ENCODE measurements at places on chromosomes 2 and 18.

DNA sequence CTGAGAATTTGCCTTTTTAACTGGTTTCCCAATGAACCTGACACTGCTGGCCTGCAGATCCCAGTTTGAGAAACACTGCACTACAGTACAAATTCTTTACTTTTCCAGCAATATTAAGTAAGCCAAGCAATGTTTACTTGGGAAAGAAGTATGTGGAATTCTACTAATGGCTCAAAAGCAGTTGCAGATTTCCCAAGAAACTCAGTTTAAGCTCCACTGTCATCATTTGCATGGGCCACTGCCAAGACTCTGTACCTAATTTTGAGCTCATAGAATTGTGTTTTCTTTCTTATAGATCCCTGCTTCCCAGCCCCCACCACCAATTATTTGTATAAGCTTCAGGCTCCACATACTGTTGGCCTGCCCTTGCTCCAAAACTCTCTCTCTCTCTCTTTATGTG, 676.1 kb downstream of the RNF144A start:
- no peak for DNase-seq

DNA sequence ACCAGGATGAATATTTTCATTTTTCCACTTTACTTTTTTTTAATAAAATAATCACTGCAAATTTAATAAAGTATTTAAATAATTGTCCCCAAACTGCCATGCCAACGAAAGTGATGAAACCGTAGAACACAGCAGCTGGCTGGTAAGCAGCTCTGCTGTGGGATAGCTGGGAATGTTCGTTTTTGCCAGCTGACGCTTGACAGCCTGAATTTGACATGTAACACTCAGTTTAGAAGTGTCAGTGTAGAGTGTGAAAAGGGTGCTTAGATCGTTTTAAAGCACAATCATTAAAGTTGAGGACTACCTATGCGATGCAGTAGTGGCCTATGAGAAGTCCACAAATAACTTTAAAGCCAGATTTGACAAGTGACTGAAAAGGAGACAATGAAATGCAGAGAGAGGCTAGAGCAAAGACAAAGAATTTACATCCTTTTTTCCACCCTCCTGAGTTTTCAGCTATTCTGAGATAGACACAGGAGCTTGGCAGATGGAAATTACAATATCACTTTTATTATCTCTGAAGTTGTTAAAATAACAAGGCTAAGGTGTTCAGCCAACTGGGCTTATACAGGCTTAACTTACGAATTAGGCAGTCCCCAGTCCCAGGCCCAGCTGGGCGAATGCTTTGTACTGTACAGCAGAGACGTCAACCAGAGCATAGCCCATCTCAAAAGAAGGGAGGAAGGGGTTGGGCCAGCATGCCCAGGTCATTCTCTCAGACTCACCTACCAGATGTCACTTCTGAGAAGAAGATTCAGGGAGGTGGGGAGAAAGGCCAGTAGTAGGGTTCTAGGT, 31.9 kb upstream of the SLC1A4 start:
- DNase-seq: no peak

DNA sequence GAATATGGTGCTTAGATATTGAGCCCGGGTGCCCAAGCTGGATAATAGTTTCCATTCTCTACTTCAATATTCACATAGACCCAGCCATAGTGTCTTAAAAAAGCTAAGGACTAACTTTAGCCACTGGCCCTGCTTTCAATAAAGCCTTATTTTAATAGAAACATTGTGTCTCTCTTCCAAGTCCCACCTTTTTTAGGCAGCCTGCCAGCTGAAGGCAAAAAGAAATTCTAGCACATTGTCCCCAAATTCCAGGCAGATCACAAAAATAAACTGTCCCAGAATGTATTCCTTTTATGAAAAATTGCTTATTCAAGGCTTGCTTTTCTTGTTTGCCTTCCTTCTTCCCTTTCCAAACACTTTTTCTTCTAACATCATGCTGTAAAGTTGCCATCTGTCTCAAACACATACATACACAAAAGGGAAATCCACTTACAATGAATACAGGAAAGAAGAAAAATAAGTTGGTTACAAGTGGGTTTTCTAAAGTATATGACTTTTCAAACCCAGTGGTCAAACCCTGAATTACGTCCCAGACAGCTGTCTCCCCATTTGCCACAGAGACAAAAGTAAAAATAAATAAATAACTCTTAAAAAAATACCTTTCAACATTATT, 778.5 kb downstream of the BCL11A start:
- no peak for DNase-seq

DNA sequence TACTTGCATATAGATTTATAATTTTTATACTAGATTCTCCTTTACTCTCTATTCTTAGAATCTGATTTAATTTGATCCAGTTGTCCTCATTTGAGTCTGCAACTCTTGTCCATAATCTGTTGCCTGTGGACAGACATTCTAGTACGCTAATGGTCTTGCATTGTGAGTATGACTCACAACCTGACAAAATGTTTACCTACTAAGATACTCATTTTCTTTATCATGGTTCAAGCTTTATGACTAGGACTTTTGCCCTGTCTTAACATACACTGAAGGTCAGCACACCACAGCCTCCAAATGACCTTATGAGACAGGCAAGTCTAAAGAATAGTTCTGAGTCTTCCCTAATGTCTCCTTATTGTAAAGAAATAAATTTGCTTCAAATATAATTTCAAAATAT, 142.3 kb upstream of the CDH7 start:
- DNase-seq: no peak

DNA sequence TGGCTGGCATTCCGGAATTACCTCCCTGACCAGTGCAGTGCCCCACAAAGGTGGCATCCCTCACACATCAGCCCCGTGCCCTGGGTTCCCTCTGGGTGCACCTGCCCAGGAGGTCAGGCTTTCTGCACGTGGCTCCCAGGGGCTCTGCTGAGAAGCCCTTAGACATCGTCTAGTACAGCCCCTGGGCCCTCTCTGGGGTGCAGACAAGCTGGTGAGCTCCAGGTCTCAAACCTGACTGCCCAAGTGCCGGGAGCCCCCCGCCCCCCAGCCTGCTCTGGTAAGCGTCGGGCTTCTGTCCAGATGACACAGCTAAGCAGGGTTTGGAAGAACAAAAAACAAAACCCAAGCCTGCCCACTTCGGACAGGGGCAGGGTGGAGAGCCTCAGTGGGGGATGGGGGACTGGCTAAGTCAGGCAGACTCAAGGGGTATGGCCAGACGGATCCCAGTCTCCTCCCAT, 20.2 kb downstream of the TWIST2 start:
- no peak for DNase-seq

DNA sequence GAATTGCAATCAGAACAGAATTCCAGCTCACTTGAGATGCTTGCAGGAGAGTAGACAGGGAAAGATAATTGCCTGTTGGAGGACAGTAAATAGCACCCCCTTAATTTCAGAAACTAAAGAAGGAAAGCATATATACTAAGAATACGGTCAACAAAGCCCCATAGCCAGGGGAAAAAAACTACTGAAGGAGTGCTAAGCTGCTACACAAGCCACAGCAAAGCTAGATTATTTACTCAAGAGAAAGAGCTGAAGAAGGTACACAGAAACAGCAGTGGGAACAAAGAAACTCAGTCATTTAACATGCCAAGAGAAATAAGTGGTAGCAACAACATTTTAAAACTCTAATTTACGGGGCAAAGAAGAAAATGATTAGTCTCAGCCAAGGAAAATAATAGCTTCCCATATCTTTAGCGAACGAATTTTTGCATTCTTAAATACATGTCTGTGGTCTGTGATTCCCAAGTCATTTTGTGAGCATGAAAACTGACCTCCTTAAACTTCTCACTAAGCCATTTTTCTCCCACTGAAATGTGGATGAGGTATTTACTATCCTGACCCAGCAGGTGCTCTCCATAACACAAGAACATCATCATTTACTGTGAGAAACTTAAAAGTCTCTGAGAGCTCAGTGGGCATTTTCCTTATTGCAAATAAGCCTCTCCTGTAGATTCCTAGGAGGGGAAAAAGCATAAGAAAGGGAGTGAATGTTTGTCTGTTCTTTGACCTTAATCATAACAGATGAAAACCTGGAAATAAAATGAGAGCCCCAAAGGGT, 196.0 kb downstream of the PAX3 start:
- DNase-seq: no peak

- no peak for DNase-seq
Observed at GRCh38 chr2:145543155-145543554, 1023.2 kb upstream of the ZEB2 start.

DNA sequence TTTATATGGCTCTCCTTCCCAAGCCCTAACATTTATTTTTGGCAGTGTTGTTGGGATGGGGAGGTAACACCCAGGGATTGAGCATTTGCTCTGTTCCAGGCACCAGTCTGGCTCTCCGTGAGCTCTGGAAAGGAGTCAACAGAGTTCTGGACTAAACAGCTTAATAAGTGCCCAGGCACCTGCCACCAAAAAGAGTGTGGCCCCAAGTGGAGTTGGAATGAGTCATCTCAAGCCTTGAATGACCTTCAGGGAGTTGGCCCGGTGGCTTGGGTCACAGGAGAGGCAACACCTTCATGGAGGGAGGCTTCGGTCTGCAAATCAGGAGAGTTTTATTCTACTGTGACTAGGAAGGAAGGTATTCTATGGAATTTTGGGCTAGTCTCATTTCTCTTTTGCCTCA, 203.2 kb downstream of the DLGAP1 start:
- DNase-seq: no peak

- no peak for DNase-seq
Observed at GRCh38 chr2:12716032-12716281, 779 bp upstream of the TRIB2 start.

DNA sequence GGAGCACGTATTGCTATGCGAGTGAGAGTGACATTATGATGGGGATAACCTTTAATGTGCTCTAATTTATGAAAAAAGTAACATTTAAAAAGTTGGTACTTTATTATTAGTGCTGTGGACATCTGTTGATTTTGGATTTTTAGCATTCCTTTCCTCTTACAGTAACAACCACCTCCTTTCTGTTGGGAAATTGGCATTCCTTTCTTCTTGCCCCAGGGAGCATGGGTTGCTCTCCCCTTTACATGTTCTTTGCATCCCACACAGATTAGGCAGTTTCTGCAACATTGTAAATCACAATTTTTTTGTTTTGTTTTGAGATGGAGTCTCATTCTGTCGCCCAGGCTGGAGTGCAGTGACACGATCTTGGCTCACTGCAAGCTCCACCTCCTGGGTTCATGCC, 300.2 kb downstream of the LPIN1 start:
- no peak for DNase-seq

GRCh38 chr2:9135822-9136558, 70.6 kb upstream of the ASAP2 start:
- DNase-seq: no peak

DNA sequence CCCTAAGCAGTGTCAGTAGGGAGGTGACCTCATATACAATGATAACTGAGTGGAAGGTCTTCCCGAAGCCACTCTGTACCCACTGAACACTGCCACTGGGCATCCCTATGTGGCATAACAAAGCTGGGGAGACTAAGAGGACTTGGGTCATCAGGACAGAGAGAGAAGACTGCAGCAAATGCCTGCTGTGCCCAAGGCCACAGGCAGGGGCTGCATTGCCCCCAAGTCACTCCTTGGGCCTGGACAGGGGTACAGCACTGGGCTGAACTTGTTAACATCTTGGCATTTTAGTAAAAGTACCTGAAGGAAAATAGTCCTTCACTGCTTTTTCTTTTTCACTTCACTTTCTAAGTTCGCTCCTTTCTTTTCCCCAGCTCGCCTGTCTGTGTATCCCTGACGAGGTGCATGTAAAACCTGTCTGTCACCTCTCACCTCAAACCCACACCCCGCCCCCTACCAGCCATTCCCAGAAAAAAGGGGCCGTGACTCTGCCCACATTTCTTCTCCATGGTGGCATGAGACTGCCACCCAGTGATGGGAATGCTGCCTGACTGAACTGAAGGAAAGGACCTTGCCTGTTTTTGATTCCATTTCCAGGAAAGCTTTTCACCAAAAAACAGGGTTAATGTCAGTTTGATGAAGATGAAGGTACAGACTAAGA, 62.9 kb downstream of the MTHFD2 start:
- peak; percentile 52 for DNase-seq

GRCh38 chr2:231785413-231785812, 832 bp upstream of the COPS7B start:
- no peak for DNase-seq

GRCh38 chr18:4284528-4284927, 170.6 kb downstream of the DLGAP1 start:
- DNase-seq: no peak

DNA sequence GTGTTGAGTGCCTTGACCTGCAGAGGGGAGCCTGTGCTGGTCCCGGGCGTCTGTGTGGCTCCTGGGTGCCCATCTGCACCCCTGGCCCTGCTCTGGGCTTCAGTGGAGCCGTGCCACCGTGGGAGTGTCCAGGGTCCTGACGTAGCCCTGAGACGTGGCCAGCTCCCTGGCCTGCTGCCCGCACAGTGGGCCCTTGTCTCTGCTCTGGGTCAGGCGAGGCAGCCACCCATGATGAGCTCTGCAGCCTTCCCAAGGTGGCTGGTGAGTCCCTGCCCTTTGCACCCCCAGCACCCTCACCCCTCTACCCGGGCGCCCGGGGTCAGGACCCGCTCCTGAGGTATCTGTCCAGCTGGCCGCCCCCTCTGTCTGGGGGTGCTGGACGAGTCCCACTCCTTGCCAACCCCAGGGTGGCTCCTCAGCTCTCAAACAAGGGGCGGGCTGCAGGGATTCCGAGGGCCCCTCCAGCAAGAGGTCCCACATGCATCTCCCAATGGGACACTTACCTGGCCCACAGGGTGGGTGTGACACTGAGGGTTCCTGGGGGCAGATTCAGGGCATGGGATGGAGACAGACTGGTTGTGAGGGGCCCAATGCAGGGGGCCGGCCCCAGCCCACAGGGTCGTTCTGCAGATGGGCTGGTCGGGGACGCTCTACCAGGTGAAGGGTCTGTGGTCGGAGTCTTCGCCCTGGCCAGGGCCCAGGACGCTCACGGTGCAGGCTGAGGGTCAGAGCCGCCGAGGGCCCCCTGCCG, 2.4 kb downstream of the NEU4 start:
- no peak for DNase-seq

DNA sequence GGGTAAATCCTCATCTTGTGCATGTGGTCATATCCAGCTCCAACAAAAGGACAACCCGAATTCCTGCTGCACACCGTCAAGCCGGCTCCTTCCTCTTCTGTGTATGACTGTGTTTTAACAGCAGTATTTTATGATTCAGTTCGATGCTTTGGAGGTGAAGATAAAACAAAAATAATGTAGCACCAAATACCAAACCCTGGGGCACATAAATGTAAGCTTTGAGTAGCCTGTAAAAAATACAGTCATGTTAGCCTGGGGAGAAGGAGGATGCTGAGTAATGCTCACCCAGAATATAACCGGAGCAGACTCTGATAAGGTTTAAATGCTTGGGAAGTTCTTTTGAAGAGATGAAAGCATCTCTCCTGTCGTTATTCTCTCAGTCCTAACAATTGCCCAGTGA, 225.0 kb downstream of the SUCLG1 start:
- DNase-seq: no peak

GRCh38 chr2:160247296-160248035, 47.4 kb upstream of the ITGB6 start:
- no peak for DNase-seq

DNA sequence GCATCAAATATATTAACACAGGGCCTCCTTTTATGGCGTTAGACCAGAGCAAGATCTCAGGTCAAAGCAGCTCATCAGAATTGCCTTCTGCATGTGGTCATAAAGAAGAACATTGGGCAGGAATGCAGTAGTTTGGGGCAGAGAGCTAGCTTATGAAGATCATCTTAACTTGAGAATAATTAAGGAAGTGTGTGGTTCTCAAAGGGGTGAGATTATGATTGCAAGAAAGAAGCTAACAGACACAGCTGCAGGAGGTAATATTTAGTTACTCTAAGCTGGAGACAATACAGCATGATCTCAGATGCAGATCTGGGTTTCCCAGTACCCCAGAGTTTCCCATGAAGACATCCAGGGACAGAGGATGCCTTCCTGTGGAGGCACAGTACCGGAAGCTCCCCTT, 91.6 kb downstream of the TTC27 start:
- no peak for DNase-seq
